ENCODE measurements at places on chromosomes 6 and 20.

DNA sequence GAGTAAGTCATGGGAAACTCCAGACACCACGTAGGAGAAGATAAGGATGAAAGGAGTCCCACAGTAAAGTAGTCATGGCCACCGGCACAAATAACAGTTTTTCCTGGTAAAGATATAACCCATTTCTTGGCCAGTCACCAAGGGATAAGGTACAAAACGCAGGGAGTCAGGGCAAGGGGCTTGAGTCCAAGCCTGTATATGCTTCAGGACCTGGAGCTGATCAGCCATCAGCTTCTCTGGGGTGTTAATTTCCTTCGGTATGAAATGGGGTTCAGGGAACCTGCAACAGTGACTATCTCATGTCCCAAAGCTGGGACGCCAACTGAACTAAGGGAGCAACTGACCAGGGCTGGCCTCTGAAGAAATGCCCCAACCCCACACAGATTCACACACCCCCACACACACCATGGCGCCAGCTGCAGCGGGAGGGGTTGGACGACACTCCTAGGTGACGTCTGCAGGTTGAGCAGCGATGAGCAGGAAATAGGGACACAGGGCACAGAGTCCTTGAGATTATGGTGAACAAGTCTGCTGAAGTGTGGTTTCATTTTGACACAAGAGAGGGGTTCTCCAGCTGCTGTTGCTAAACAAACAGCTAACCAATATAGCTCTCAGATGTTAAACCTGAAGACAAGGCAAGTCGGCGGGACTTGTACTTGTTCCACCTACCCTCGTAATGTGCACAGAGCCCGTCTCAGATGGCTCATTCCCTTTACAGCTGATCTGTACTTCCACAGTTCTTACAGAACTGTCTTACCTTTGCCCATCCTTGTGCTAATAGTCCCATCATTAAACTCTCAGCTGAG, 7.4 kb upstream of the ADTRP start:
- DNase-seq, result no peak

DNA sequence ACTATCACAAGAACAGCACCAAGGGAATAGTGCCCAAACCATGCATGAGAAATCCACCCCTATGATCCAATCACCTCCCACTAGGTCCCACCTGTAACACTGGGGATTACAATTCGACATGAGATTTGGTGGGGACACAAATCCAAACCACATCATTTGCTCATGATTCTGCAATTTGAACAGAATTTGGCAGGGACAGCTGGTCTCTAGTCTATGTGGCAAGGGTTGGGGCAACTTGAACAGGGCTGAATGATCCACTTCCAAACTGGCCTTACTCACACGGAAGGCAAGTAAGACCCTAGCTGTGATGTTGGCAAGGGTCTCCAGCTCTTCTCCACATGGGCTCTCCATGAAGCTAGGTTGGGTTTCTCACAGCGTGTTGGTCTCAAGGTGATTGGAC, 10.1 kb upstream of the FKBP5 start:
- DNase-seq, result no peak

DNA sequence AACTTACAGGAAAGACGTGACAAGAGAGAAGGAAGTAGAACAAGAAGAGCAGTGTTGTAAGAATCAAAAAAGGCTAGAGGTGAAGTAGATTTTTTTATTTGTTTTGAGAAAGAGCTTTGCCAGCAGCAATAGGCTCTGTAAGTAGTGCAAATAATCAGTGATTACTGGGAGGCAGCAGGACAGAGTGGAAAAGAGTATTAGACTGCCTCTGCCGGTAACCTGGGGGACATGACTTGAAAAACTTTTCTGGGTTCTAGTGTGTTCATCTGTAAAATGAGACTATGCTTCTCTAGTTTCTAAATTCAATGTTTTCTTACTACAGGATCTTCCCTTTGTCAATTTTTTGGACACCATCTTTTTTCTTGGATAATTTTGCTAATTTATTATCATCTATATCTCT, 5.8 kb upstream of the IRAK1BP1 start:
- no peak for DNase-seq

GRCh38 chr6:111624401-111625098, 18.9 kb upstream of the TRAF3IP2 start:
- no peak for DNase-seq

GRCh38 chr6:122995921-122996793, at the start of gene CLVS2:
Gene CLVS2 (plus strand): TSS chr6:122996235. CDS start chr6:122997778, 1,543 bp downstream.
- DNase-seq, result no peak
